T47D (cell line): ENCODE measurements at places on chromosomes 5 and 9.
A peak's percentile ranks its signal among the peaks of the same experiment; 100 is the strongest.

DNA sequence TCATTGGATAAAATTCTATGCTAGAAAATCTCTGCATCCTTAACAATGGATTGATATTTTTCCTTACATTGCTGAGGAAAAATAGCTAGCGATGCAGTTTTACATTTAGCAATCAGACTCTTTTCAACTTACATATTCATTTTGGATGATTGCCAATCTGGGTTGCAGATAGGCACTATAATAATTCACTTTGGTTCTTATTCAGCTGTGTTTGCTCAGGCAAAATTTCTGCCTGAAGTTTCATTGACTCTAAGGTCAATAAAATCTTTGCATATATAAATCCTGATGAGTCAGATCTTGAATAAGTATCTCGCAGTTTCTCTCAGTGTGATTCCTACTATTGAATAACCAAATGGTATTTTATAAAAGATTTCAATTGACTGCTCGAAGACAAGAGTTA, 1105.8 kb downstream of the CDH18 start:
- DNase-seq = no peak

- DNase-seq = peak; percentile 16
Observed at GRCh38 chr5:43191740-43192557, at the start of gene NIM1K. NIM1K (plus strand) TSS chr5:43192225; CDS start chr5:43245776, 53,551 bp downstream.

GRCh38 chr5:150498501-150498900, 9.4 kb upstream of the NDST1 start:
- DNase-seq = no peak

DNA sequence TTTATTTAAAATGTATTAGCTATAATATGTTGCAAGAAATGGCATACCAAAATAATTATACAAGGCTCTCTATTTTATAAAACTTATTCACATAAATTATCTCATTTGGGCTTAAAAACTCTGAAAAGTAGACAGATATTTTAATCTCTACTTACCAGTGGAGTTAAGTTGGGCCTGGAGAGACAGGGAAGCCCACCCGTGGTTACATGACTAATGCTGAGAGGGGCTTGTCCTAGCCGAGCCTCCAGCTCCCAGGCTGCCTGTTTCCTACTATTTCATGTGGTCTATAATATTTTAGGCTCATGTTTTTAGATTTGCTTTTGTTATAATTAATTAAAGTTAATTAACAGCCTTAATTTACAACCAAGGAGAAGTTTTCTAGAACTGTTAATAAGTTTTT, 20.9 kb upstream of the ASPN start:
- no peak for DNase-seq

DNA sequence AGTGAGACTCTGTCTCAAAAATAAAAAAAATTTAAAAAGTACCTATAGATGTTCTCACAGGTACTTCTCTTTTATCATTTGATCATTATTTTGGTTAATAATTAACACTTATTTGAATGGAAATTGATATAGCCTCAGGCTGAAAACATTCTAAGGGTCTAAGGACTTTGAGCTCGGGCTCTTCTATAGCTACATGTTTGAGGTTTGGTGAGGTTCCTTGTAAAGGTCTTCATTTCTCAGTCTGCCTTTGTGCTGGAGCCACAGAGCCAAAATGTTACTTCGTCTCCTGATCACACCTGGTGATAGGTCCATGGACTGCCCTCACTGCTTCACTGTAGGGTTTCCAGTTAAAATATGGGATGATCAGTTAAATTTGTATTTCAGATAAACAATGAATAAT, 22.6 kb downstream of the ARHGEF37 start:
- no peak for DNase-seq
